SK-MEL-5 (cell line): ENCODE measurements at places on chromosomes 2 and 18. TPM values are rescaled to one million over a fixed set of nuclear protein-coding genes. Genes with fewer than 3 reads are reported as not detected.

DNA sequence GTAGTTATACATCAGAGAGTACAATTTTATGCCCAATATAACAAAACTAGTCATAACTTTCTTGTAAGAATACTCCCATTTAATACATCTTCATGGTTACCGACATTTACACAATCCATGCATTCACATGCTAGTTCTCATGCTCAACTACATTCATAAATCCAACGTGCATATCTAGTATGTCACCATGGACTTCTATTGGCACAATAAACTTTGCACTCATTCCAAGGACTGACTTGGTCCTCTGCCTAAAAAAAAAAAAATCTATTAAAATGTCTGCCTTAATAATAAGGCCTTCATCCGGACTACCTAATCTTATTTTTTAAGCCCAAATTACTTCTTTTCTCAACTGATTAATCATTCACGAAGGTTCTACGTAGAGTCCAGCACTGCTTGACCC is 107.8 kb upstream of the PGAP1 start:
- no peak for DNase-seq

- no peak for DNase-seq
Observed at GRCh38 chr2:86214503-86214832, 15.2 kb downstream of the MRPL35 start.

The CDK15 gene
- total RNA-seq: 0.90 and 0.95 TPM in 2 replicates

DNA sequence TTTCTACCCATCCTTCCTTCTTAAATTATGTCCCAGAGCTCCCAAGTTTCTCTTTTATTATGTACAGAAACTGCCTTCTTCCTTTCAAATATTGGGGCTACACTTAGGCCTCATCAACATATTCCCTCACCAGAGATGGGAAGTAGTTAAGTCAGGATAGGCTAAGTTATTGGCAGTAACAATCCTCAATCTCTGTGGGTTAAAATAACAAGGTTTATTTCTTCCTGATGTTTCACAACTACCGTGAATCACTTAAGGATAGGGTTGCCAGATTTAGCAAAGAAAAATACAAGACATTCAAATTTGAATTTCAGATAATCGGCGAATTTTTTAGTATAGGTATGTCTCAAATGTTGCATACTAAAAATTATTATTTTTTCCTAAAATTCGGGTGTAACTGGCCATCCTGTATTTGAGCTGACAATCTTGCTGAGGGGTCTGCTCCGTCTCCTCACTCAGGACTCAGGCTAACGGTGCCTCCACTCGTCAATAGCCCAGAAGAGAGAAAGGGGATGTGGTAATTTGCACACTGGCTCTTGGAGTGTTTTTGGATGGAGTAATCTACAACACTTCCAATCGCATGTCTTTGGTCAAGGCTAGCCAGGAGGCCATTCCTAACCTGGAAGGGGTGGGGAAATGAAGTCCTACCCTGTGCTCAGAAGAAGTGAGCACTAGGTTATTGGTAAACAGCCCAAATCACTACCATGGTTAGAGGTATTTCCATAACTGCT is 91.7 kb downstream of the ACTR3 start:
- DNase-seq: no peak

GRCh38 chr2:54880428-54880827 is 157.0 kb downstream of the EML6 start:
- DNase-seq: no peak

GRCh38 chr2:203675086-203675485 is 31.4 kb upstream of the CD28 start:
- no peak for DNase-seq

GRCh38 chr2:71388214-71388613 is 56.6 kb downstream of the ZNF638 start:
- DNase-seq: no peak

DNA sequence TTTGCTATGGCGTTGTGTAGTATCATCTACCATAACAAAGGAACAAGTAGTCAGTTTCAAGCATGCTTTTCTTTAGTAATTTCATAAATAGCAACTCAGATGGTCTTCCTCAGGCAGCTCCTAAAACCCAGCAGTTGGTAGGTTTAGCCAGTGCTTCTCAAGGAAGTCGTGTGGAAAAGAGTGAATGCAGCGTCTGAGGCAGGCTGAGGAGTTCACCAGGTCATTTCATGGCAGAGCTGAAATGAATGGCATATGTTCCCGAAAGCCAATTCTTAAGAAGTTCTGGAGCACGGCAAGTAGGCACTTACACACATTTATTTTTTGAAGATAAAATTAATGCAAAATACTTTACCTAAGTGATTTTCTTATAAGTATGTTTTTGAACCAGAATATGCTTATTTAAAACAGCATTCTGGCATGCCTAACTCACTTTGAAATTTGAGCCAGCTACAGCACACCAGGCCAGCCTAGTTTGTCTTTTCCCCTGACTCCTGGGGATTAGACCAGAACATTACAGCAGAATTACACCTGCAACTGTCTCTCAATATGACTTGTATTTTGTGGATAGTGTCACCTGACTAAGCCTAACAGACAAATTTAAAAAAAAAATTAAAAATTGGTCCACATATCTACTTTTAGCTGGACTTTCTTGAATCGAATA is 62.2 kb downstream of the OSBPL6 start:
- DNase-seq: no peak

GRCh38 chr2:231341100-231341499 is 54.4 kb upstream of the B3GNT7 start:
- DNase-seq: no peak

DNA sequence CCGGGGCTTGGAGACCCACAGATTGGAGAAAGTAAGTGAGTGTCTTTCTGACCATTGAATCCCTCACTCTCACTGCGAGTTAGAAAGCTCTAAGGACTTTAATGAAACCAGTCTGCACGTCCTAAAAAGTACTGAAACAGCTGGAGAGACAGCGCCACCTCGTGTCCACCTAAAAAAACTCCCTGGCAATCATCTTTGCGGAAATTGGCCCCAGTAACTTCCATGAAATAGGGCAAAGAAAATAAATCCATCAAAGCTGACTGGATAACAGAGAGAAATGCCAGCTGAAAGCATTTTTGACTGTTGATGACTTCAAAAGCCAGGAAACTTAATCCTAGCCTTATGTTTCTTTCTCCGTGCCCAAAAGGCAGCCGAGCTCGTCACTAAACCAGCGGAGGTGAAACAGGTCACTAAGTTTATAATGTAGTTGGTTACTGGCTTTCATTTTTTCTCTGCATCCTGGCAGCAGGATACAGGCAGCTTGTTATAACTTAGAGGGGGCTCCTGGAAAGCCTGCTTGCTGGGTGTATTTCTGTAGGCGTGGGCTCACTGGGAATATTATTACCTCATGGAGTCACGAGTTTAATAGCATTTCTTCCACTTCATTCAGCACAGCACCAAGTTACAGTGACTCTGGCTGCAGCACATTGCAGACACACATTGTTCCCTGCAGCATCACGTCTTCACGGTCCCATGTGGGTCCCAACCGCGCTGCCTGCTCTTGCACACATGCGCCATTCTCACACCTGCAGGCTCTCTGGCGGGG is 266.5 kb downstream of the HRH4 start:
- peak; percentile 79 for DNase-seq

GRCh38 chr18:7755753-7756475 is 188.8 kb downstream of the PTPRM start:
- peak; percentile 14 for DNase-seq

- DNase-seq: no peak
Observed at GRCh38 chr2:34241905-34242762, 643.0 kb upstream of the FAM98A start.

DNA sequence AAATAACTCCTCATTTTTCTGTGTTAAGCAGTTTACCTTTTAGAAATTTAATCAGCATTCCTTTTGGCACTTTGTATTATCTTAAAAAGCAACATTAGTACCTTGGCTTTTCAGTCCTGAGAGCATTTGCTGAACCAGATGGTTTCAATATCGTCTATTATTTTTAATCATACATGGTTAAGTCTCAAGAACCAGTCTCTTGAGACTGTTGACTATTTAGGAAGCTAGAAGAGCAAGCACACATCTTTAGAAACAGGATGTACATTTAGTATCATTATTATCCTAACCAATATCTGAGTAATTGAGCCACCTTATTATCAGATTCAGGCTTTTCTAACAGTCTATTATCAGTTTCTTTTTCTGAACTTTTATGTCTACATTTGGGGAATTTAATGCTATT is 28.2 kb upstream of the ZEB2 start:
- no peak for DNase-seq

- peak; percentile 16 for DNase-seq
Observed at GRCh38 chr2:75605770-75606529, 40.6 kb upstream of the MRPL19 start.

DNA sequence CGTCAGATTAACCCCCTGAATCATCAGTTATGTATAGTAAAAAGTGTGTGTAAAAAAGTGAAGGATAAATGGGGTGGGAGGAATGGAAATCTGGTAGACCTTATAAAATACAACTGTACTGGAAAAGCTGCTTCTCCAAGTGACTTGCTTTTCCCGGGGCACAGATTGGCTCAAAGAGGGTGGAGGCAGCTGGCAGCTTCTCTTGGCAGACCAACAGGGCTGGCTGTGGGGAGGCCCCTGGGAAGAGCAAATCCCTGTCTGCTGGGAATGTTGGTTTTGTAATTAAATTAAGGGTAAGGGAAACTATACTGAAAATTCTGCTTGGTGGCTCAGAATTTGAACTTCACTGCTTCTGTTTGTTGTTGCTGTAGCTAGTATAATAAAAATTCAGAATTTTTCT is 154.2 kb upstream of the DLX2 start:
- DNase-seq: no peak

The SULT1C4 gene
- not detected in 2 replicates for total RNA-seq

DNA sequence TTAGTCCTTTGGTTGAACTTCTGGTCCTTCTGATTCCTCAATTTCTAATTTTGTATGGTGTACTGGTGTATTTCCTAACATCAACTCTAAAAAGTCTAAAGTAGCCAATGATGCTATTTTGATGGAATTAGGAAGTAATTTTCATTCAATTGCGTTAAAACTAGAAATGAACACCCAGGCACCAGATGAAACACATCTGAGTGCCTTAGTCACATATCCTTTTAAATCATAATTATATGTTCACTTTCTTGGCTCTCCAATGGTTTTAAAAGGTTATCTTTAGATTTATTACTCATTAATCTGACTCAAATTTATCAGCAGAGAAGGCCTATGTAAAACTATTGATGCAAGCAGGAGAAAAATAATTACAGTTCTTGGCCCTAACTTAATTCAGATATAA is 119.7 kb downstream of the GAREM1 start:
- no peak for DNase-seq

DNA sequence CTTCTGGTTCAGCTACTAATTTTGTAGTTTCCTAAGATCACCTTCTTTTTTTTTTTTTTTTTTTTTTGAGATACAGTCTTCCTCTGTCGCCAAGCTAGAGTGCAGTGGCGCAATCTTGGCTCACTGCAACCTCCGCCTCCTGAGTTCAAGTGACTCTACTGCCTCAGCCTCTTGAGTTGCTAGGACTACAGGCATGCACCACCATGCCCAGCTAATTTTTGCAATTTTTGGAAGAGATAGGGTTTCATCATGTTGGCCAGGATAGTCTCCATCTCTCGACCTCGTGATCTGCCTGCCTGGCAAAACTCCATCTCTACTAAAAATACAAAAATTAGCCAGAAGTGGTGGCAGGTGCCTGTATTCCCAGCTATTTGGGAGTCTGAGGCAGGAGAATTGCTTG is 301.5 kb upstream of the TFPI start:
- DNase-seq: no peak

The XDH gene
- 0.05 TPM in 1 of 2 replicates, not detected in the other for total RNA-seq

DNA sequence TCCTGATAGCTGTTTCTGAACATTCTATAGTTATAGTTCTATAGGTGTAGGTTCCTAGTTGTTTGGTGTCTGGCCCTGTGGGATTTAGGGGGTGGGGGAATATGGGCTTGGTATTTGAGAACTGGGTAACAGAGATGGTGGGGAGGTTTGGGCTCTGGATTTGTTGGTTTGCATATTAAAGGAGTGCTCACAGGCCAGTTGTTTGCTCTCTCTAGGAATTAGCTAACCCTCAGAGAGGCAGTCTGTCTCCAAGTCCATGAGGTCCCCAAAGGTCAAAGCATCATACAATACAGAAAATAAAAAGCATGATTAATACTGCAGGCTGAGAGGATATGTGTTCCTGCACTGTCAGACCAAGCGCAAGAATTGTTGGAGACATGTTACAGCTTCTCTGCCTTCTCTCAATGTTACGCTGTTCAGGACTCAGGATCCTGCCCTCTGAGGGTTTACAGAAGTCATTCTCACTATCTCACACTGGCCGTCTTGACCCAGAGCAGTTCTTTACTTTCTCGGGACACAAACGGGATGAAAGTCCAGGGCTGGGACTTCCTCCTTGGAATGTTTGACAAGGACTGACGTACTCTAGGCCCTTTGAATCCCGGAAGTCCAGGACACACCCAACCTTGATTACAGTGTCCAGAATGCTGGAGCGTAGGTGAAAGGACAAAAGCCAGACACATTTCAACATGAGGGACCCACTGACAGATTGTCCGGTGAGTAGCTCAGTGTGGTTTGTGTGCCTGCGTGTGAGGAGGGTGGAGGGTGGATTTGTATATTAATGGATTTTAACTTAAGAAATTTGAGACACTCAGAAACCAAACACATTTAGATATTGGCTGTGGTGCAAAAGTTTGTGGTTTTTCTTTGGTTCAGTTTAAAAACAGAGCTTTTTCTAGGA is at the start of gene NOSTRIN:
Gene NOSTRIN, plus strand, starts transcription at position 677 of the 898 bp plus-strand sequence. Its CDS starts 10 bp downstream, at position 687.
- no peak for DNase-seq

The GAL3ST2 gene
- total RNA-seq: not detected in 2 replicates

The MDH1B gene
- total RNA-seq: 1.8 and 2.2 TPM in 2 replicates

- DNase-seq: no peak
Observed at GRCh38 chr2:215003001-215003400, 135.4 kb downstream of the ABCA12 start.

DNA sequence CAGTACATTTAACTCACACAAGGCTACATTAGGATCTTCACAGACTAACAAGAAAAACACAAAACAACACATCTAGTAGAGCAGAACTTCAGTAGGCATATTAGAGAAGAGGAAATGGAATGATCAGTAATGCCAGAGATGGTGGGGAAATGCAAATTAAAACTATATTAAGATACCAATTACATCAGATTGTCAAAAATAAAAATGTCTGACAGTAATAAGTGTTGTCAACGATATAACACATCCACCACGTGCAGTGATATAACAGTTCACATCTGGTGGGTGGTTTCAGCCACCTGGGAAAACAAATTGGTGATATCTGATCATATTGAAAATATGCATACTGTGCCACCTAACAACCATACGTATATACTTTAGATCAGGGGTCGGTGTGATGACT is 59.9 kb downstream of the GALNT1 start:
- no peak for DNase-seq

The IL1RL2 gene
- total RNA-seq: not detected in 2 replicates

The SP5 gene
- total RNA-seq: 0.48 TPM in 1 of 2 replicates, not detected in the other

GRCh38 chr2:109527846-109528705 is 85.7 kb downstream of the SEPTIN10 start:
- DNase-seq: no peak
